Airway epithelial cell (primary cell): ENCODE measurements at places on chromosomes 2 and 18. TPM values are rescaled to one million over a fixed set of nuclear protein-coding genes. Genes with fewer than 3 reads are reported as not detected.

The NOSTRIN gene
- 0.42 and 0.92 TPM in 2 replicates for total RNA-seq

The SERPINB7 gene
- total RNA-seq = 59.1 and 63.3 TPM in 2 replicates

The GULP1 gene
- total RNA-seq = 3.0 and 5.4 TPM in 2 replicates

The NMUR1 gene
- 0.05 TPM in 1 of 2 replicates, not detected in the other for total RNA-seq

The TRMT61B gene
- total RNA-seq = 8.5 and 12.0 TPM in 2 replicates

The ACKR3 gene
- total RNA-seq = 23.9 and 32.2 TPM in 2 replicates

The CERKL gene
- not detected in 2 replicates for total RNA-seq

The RNF152 gene
- 11.1 and 16.0 TPM in 2 replicates for total RNA-seq

The STRN gene
- 10.8 and 14.5 TPM in 2 replicates for total RNA-seq

The PGAP1 gene
- 6.3 and 7.8 TPM in 2 replicates for total RNA-seq

The METTL5 gene
- total RNA-seq = 78.2 and 93.7 TPM in 2 replicates

The SGO2 gene
- 11.7 and 14.5 TPM in 2 replicates for total RNA-seq

The MARS2 gene
- total RNA-seq = 5.3 and 10.1 TPM in 2 replicates

The AQP12A gene
- not detected in 2 replicates for total RNA-seq

The ANKAR gene
- total RNA-seq = 0.78 and 1.6 TPM in 2 replicates

The LONRF2 gene
- not detected in 2 replicates for total RNA-seq

The CD8A gene
- total RNA-seq = not detected in 2 replicates

The TMEM247 gene
- not detected in 2 replicates for total RNA-seq

The DOK6 gene
- not detected in 2 replicates for total RNA-seq

The ZNF892 gene
- total RNA-seq = 2.5 and 2.7 TPM in 2 replicates

The CXCR1 gene
- not detected in 2 replicates for total RNA-seq

The TMEM182 gene
- total RNA-seq = 1.6 and 2.5 TPM in 2 replicates

The RASGRP3 gene
- total RNA-seq = 0.19 and 0.56 TPM in 2 replicates

The LMAN2L gene
- total RNA-seq = 12.8 and 13.1 TPM in 2 replicates

The EFEMP1 gene
- 233 and 248 TPM in 2 replicates for total RNA-seq

The ABCA12 gene
- total RNA-seq = 9.7 and 16.0 TPM in 2 replicates

The MBP gene
- total RNA-seq = 8.9 and 16.8 TPM in 2 replicates

The MAP3K20 gene
- 20.3 and 28.9 TPM in 2 replicates for total RNA-seq

The EPB41L3 gene
- 1.6 and 5.8 TPM in 2 replicates for total RNA-seq

The FRZB gene
- 0.21 TPM in 1 of 2 replicates, not detected in the other for total RNA-seq

The RTP5 gene
- not detected in 2 replicates for total RNA-seq

The DUSP2 gene
- total RNA-seq = 4.9 and 6.5 TPM in 2 replicates

The RTKN gene
- 49.8 and 58.1 TPM in 2 replicates for total RNA-seq

The GPR45 gene
- total RNA-seq = not detected in 2 replicates

The DSC2 gene
- total RNA-seq = 90.3 and 116 TPM in 2 replicates

The HOXD12 gene
- not detected in 2 replicates for total RNA-seq

The UGT1A10 gene
- total RNA-seq = not detected in 2 replicates

The CRYGC gene
- total RNA-seq = not detected in 2 replicates

The HOXD11 gene
- not detected in 2 replicates for total RNA-seq
